ENCODE measurements at places on chromosomes 16 and 17. TPM values are rescaled to one million over a fixed set of nuclear protein-coding genes. Genes with fewer than 3 reads are reported as not detected.

NCBP3 gene
- total RNA-seq, result 28.8 TPM

TBC1D26 gene
- not detected for total RNA-seq

DNA sequence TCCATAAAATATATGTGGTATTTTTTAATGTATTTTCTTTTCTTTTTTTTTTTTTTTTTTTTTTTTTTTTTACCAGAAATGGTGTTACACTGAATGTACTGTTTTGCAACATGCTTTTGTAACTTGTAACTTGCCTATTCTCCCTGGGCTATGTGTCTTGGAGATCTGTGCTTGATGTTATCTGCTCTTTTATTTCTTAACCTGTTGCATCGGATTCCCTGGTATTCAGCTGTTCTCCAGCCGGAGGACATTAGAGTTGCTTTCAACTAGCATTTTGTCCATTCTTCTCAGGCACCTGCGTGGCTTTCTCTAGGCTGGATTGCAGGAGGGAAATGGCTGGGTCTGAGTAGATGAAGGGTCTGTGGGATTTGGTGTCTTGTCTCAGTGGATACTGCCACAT, 47.4 kb downstream of the KATNIP start:
- no peak for DNase-seq

DNA sequence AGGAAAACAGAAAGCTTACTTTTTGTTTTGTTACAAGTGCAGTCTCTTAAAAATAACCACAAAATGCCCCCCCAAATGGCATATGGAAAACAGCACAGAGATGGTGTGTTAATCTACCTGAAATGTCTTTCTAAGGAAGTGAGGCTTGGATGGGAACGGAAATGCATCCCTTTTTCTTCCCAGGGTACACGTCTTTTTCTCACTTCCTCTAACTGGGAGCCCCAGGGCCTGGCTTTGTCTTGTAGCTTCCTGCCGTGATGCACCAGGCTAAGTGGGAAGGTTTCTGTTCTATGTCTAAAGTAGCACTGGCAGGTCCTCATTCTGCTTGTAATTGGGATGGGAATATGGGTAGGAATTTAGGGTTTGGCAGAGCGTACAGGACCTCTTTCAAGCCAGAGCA, 52.5 kb upstream of the CACNG3 start:
- no peak for DNase-seq

- no peak for DNase-seq
Measured at GRCh38 chr17:69714669-69715068, 300.2 kb downstream of the MAP2K6 start.

DNA sequence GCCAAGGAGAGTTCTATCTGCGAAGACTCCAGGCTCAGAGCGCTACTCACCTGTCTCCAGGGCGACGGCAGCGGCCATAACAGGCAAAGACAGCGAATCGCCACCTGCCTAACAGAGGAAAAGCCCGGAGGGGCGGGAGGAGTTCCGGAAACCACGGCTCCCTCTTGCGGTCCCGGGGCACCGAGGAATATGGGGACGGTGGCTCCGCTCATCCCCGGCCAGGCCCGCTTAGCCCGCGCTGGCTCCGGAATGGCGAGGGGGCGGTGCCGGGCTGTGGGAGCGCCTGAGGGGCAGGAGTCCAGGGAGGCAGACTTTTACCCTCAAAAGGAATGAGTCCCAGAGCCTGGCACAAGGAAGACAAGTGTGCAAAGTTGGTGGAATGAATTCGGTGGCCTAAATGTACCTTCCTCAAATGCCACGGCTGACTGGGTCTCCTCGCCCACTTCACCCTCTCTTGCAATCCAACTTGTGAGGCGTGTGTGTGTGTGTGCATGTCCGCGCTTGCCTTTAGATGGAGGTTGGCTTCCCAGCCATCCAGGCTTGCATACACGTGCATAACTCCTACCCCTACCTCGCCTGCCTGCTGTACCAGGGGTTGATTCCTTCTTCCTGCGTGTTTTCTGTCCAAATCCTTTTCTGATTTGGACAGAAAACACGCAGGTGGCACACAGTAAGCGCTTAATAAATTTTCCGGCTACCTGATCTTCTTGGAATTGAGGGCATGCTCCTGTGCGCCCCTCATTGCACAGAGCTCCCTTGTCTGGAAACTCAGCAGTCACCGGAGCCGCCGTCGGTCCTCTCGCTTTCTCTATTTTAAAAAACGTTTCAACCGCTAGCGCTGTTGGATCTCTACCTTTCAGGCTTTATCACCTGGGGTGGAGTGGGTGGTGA, 3.5 kb downstream of the C17orf100 start:
- DNase-seq, result no peak

DNA sequence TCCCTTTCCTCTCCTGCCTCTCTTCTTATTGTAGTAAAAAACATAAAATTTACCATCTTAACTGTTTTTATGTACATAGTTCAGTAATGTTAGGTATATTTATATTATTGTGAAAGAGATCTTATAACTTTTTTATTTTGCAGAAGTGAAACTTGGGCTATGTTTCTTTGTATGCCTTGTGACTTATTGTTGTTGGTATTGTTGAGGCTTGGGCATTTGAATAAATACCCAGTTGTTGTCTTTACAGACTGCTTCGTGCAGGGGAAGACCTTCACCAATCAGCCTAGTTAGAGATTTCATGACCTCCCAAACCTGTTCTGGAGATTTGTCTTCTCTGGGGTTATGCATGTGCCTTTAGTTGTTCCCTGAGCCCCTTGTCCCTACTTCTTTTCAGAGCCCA, 31.9 kb downstream of the REXO5 start:
- no peak for DNase-seq
